Stimulated activated CD4-positive, alpha-beta T cell treated with anti-CD3 and anti-CD28 coated beads, Interleukin-2, amount 100 ng/mL, for 24 hours (primary cell): ENCODE measurements at places on chromosomes 6 and 20.

DNA sequence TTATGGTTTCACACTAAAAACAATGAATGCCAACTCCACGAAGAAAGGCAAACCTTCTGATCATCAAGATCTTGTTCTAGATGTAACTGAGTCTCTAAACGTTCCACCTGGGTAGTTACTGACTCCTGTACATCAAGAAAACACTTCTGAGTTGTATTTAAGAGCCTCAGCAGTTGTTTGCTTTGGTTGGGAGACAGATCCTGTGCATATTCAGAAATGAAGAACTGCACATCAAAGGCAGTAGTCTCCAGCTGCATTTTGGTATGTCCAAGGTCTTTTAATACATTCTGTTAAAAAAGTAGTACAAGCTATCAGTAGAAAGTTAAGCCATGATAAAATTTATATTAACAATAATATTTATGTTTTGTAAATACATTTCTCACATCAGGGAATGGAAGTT is 41.3 kb downstream of the DST start:
- no peak for DNase-seq

- DNase-seq: no peak
Observed at GRCh38 chr6:87656857-87657256, 45.2 kb downstream of the AKIRIN2 start.

GRCh38 chr6:24448396-24448795 is 41.0 kb downstream of the GPLD1 start:
- DNase-seq: no peak

- DNase-seq: peak; percentile 40
Observed at GRCh38 chr6:142679907-142680700, 264.9 kb downstream of the HIVEP2 start.

DNA sequence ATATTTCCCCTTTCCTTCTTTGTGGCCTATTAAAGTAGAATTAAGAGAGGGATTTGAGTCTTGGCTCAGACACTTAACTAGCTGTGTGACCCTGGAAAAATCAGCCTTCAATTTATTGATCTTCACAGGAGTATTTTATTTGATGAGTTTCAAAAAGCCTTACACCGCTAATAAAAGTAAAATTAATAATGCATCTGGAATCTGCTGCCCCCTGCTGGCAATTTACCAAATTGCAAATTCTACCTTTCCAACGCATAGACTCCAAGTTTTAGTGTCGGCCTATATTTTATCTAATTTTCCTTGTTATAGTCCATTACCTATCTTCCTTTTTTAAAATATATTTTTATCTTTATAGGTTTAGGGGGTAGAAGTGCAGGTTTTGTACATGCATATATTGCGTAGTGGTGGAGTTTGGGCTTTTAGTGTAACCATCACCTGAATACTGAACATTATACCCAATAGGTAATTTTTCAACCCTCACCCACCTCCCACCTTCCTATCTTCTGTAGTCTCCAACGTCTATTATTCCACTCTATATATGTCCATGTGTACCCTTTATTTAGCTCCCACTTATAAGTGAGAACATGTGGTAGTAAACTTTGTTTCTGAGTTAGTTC is 46.3 kb downstream of the GOPC start:
- peak; percentile 62 for DNase-seq
